ENCODE measurements at places on chromosomes 2 and 18. TPM values are rescaled to one million over a fixed set of nuclear protein-coding genes. Genes with fewer than 3 reads are reported as not detected.

Gene NPHP1
- 17.7 TPM for polyA plus RNA-seq

Gene ATP6V1B1
- 5.8 TPM for polyA plus RNA-seq

Gene NEUROD1
- polyA plus RNA-seq = 0.60 TPM

Gene TEKT4
- polyA plus RNA-seq = 0.16 TPM

Gene DCC
- polyA plus RNA-seq = 0.92 TPM

Measured in right lung (tissue), 10 donors.